H1 (cell line): ENCODE measurements at places on chromosomes 4 and X. TPM values are rescaled to one million over a fixed set of nuclear protein-coding genes. Genes with fewer than 3 reads are reported as not detected.

UGT2B11 gene
- not detected in 2 replicates for polyA plus RNA-seq

ZFP42 gene
- 69.3 and 69.4 TPM in 2 replicates for polyA plus RNA-seq

EDNRA gene
- 1.6 and 1.7 TPM in 2 replicates for polyA plus RNA-seq

PQBP1 gene
- polyA plus RNA-seq: 91.7 and 124 TPM in 2 replicates

RTL3 gene
- not detected in 2 replicates for polyA plus RNA-seq

IGFBP7 gene
- polyA plus RNA-seq: 0.17 and 0.25 TPM in 2 replicates

BEND4 gene
- polyA plus RNA-seq: 10.0 and 12.2 TPM in 2 replicates

UGT2A3 gene
- polyA plus RNA-seq: not detected in 2 replicates

PDLIM3 gene
- 8.1 and 8.9 TPM in 2 replicates for polyA plus RNA-seq

DCAF8L2 gene
- not detected in 2 replicates for polyA plus RNA-seq

ZDHHC15 gene
- polyA plus RNA-seq: 1.5 and 1.7 TPM in 2 replicates

ZFYVE28 gene
- 1.7 and 3.1 TPM in 2 replicates for polyA plus RNA-seq

TSPAN7 gene
- polyA plus RNA-seq: 34.3 and 37.7 TPM in 2 replicates

GAGE12E gene
- polyA plus RNA-seq: not detected in 2 replicates

IL15 gene
- polyA plus RNA-seq: 0.28 and 0.30 TPM in 2 replicates

UGT2B15 gene
- not detected in 2 replicates for polyA plus RNA-seq

KCND1 gene
- 3.1 and 4.5 TPM in 2 replicates for polyA plus RNA-seq

TMEM150C gene
- polyA plus RNA-seq: 1.2 and 1.5 TPM in 2 replicates

MGAT4D gene
- polyA plus RNA-seq: not detected in 2 replicates

AREG gene
- polyA plus RNA-seq: not detected in 2 replicates

SPANXB1 gene
- polyA plus RNA-seq: 0.57 TPM in 2 replicates

IL9R gene
- polyA plus RNA-seq: 0.14 and 0.35 TPM in 2 replicates

C4orf54 gene
- not detected in 2 replicates for polyA plus RNA-seq

SSX2 gene
- not detected in 2 replicates for polyA plus RNA-seq

BMPR1B gene
- 0.13 and 0.14 TPM in 2 replicates for polyA plus RNA-seq

KLHL4 gene
- polyA plus RNA-seq: 4.4 and 8.8 TPM in 2 replicates

ADH6 gene
- 0.06 TPM in 1 of 2 replicates, not detected in the other for polyA plus RNA-seq

ARAP2 gene
- polyA plus RNA-seq: 0.08 and 0.15 TPM in 2 replicates

CWH43 gene
- polyA plus RNA-seq: not detected in 2 replicates

SPANXN4 gene
- not detected in 2 replicates for polyA plus RNA-seq

GABRB1 gene
- 0.24 and 0.38 TPM in 2 replicates for polyA plus RNA-seq

WAS gene
- polyA plus RNA-seq: 0.65 and 0.74 TPM in 2 replicates

TMEM255A gene
- 1.1 and 2.3 TPM in 2 replicates for polyA plus RNA-seq

GPR50 gene
- polyA plus RNA-seq: 1.9 and 3.5 TPM in 2 replicates

GAGE1 gene
- not detected in 2 replicates for polyA plus RNA-seq

SLC34A2 gene
- polyA plus RNA-seq: 2.2 and 3.2 TPM in 2 replicates

YY2 gene
- 0.60 and 0.71 TPM in 2 replicates for polyA plus RNA-seq

RAB39B gene
- 3.0 and 3.1 TPM in 2 replicates for polyA plus RNA-seq

TCEAL5 gene
- 0.13 and 0.17 TPM in 2 replicates for polyA plus RNA-seq

STK26 gene
- polyA plus RNA-seq: 12.7 and 24.2 TPM in 2 replicates

FABP2 gene
- not detected in 2 replicates for polyA plus RNA-seq

PHOX2B gene
- polyA plus RNA-seq: not detected in 2 replicates

WDR17 gene
- polyA plus RNA-seq: 1.4 TPM in 2 replicates

PPARGC1A gene
- polyA plus RNA-seq: 0.54 and 0.60 TPM in 2 replicates

TRAM1L1 gene
- 0.89 and 0.94 TPM in 2 replicates for polyA plus RNA-seq

CNGA1 gene
- 0.17 and 0.63 TPM in 2 replicates for polyA plus RNA-seq
